ENCODE measurements at places on chromosomes 7 and 10.

DNA sequence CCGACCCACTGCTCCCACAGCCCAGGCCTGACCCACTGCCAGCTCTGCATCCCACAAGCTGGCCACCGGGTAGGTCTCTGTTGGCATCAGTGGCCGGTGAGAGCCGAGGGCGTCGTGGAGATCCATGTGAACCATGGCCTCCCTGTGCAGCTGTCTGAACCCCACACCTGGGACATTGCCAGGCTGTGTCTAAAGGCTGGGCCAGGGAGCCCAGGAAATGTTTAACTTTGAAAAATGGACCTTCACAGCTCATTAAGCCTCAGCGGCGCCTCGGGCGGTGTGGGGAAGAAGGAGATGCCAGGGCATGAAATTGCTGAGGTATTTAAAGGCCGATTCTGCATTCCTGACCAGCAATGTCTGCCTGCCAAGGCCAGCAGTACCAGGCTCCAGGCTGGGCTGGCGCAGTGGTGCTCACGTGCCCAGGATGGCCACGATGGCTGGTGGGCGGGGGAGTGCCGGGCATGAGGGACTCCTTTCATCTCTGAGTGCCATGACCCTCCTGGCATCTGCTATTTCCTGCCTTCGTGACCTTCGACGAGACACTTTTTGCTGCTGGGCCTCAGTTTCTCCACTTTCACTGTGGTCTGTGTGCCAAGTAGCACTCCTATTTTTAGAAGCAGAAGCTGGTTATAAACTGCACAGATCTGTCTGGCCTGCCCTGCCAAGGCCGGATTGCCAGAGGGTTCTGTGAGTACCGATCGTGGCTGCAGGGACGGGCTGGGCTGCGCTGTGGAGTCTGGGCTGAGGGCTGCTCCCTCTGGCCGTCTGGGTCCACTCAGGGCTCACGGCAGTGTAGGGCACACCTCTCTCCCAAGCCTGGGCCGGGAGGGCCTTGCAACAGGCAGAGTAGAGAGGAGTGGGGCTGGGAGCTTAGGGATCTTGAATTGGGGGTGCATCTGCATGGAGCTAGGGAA, 21.8 kb downstream of the ELFN1 start:
- DNase-seq, result peak; percentile 22

DNA sequence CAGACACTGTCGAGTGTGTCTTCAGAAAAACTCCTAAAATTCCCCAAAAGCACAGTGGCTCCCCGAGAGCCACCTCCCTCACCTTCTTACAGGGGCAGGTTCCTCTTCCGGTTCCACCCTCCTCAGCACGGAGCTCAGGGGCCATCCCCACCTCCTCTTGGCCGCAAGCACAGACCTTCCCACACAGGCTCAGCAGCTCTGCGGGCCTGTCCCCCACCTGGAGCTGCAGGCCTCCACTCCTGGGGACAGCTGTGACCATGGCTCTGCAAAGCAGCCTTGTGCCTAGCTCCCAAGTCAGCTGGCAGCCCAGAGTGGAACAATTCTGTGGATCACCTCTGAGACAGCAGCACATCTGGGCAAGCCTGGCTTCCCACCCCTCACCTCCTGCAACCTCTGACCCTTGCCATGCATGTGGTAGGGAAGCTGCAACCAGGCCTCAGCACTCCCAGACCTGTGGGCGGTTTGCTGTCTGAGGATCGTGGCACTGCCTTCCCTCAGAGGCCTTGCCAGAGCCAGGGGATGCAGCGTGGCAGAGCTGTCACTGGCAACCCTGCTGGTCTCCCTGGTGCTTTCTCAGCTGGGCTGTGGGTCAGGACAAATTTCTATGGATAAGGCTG, 79.7 kb downstream of the ALOX5 start:
- DNase-seq, result no peak

DNA sequence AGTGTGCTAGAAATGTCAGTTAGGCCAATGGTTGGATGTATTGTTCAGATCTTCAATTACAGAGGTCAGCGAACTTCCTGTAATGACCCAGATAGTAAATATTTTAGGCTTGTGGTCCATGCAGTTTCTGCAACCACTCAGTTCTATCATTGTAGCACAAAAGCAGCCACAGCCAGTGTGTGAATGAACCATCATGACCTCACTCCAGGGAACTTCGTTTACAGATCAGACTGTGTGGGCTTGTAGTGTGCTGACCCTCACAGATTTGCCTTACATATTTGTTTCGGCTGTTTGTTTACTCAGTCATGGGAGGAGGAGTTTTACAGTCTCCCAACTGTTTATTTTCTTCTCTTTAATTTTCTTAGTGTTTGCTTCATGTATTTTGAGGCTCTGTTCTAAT, 55.4 kb downstream of the LANCL2 start:
- no peak for DNase-seq

GRCh38 chr7:40717242-40717641, 582.4 kb downstream of the SUGCT start:
- DNase-seq, result no peak

- no peak for DNase-seq
Measured at GRCh38 chr10:84588971-84589370, 260.6 kb downstream of the CCSER2 start.

DNA sequence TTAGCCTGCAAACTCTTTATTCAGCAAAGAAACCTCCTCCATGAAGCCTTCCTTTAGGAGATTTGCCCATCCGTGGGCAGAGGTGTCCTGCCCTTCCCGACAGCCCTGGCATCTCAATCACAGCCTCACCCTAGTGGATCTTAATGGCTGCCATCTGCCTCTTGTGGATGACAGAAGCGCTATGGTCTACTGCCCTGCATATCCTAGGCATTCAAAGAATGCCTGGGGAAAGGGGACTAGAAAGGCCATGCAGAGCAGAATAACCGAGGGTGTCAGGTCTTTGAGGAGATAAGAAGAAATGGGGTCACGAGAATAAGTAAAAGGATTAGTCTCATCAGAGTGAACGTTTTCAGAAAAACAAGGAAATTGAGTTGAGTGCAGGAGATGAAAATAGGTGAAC, 57.7 kb upstream of the SPOCK2 start:
- no peak for DNase-seq

DNA sequence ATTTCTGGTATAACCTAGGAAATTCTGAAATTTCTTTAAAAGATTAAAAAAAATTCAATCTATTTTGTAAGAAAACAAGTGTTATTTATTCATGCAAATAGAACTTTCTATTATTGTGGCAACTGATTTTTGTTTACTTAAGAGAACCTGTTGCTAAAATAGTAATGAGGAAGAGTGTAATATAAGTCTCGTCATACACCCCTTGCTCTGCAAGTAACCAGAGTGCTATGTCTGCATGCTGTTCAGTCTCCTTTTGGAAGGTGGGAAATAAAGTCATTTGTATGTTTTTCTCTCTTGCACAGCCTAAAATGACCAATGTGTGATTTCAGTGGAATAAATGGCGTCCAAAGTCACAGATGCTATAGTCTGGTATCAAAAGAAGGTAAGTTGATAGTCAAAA, 41.3 kb downstream of the PHTF2 start:
- no peak for DNase-seq

DNA sequence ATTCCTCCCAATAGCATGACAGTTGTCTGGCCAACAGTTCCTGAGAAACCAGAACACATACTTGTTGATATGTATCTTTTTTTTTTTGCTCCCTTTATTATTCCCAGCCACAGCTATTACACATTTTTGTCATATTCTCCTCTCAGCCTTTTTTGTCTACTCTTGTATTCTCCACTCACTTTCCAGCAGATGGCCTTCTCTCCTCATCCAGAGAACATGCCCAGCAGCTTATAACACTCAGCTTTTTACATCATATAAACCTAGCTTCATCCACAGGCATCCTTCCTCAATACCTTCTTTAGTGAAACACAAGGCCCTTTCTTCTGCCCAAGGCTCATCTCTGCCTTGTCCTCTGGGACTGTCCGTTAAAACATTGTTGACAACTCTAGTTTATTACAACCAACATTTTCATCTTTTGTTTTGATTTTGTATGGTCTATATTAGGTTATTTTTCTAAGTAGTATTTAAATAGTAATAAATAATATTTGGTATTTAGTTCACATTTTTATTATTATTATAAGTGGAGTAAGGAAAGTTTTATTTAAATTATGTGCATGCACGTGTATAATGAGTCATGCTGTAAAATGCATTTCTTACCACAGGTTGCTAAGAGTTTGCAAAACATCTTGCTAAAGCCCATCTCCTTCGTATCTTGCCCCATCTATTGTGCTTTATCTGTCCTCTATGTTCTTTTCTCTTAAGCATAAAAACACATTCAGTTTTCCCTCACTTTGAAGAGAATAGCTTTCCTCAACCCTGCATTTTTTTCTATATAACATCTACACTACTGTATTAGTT, 101.5 kb downstream of the ORC5 start:
- no peak for DNase-seq

GRCh38 chr10:47042780-47043750, 131.8 kb downstream of the PTPN20 start:
- no peak for DNase-seq

DNA sequence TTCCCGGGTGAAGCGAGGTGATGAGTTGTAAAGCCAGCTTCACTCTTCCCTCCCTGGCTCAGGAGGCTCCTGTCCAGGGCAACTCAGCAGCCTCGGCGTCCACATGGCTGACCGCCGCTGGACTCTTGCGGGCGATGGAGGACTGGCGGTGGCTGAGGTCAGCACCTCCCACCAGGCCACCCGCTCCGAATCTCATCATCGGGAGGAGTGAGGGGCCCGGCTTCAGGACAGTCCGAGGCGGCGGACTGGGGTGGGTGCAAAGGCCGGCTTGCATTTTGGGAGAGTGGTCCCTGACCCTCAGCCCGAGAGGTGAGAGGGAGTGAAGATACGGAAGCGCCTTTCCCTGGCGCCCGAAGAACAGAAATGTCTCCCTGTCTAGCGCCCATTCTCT, 759 bp downstream of the DNAJB12 start:
- DNase-seq, result no peak

DNA sequence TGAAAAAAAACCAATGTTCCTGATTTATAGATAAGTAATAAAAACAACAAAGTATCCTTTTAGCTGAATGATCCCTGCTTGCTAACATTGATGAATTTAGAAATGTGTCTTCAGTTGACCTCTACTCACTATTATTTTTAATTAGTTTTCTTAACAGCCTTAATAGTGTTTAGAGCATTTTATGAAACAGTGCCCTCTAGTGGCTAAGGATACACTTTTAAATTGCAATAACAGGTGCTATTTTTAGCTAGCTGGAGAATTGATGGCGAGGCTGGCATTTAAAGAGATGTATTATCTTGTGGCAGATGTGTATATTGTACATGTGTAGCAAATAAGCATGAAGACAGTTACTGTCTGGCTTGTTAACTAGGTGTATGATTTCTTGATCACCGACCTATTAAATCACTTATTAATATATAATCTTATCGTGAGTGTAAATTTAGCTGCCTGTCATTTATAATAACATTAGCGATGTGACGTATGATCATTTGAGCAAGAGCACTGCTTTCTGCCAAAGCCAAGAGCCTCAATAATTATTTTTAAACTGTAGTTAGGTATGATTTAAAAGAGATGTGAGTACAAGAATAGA, 451.9 kb downstream of the DPP6 start:
- no peak for DNase-seq

DNA sequence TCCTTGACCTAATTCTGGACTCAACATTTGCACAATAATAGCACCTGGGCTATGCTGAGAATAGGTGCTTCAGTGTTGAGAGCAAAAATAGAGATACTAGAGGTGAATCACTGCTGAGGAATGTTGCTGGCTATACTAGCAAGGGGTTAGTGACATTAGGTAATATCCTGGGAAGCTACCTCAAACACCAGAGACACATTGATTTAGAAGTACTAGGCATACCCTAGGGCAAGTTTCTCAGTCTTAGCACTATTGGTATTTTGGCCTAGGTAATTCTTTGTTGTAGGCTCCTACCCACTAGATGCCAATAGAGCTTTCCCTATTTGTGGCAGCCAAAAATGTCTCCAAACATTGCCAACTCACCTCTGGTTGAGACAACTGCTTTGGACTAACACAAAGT, 484.0 kb upstream of the MBL2 start:
- no peak for DNase-seq

DNA sequence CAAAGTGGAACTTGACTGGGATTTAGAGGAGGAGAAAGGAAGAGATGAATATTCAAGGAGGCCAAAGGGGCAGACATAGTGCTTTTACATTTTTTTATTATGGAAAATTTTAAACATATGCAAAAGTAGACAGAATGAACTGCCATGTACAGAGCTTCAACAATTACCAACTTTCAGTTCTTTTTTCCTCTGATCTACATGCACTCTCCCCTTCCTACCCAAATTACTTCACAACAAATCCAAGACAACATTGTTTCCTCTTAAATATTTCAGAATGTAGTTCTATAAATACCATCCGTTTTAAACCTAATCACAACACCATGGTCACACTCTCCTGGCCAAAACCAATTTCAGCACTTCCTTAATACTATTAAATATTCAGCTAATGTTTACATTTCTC, 83.5 kb upstream of the FZD1 start:
- no peak for DNase-seq

GRCh38 chr7:47670729-47671128, 88.8 kb upstream of the TNS3 start:
- DNase-seq, result no peak

DNA sequence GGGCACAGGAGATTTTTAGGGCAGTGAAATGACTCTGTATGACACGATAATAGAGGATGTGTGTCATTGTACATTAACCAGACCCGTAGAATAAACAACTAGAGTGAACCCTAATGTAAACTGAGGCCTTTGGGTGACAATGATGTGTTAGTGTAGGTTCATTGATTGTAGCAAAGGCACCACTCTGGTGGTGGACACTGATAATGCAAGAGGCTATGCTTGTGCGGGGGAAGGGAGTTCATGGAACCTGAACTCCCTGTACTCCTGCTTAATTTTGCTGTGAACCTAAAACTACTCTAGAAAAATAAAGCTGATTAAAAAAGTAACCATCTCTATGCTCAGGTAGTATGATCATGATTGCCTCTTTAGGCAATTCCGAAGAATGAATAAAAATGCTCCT, 96.3 kb upstream of the VIPR2 start:
- DNase-seq, result no peak

DNA sequence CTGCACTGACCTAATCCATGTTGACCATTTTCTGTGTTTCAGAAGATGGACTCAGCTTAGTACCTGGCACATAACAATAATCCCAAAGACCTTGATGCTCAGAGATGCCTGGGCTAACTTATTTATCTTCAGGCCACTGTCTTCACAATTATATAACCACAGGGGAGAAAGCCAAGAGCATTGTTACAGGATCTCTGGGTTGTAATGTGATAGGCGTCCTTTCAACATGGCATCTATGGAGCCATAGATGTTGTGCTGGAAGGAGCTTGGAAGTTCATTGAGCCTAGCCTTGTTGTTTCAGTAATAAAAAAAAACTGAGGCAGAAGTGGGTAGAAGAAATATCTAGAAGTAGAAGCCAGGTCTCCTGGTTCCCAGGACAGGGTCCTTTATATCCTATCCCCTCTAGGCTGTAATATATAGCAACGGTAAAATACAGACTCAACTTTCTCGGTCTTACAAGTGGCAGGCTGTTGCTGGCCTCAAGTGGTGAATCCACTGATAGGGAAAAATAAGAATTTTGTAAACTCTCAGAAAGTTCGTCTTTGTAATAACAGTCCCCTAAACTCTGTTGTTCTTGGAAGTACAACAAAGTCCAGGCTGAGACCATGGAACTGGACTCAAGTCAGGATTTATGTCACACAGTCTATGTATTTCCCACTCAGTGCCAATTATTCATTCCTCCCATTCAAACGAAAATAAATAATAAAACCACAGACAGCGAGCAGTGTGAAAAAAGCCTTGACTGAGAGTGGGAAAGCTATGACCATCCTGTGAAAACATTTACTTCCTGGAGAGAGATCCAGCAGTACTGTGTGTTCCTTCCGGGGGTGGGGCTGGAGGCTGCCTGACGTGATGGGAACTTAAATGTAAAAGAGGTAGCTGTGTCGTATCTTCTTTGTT, 277.6 kb downstream of the REEP3 start:
- DNase-seq, result no peak

- no peak for DNase-seq
Measured at GRCh38 chr7:30147223-30147622, 12.4 kb downstream of the MTURN start.
